IPS-NIHi11 (cell line): ENCODE measurements at places on chromosomes 12 and 14.

GRCh38 chr14:72640911-72641485 lies 252.9 kb downstream of the DPF3 start:
- no peak for DNase-seq

DNA sequence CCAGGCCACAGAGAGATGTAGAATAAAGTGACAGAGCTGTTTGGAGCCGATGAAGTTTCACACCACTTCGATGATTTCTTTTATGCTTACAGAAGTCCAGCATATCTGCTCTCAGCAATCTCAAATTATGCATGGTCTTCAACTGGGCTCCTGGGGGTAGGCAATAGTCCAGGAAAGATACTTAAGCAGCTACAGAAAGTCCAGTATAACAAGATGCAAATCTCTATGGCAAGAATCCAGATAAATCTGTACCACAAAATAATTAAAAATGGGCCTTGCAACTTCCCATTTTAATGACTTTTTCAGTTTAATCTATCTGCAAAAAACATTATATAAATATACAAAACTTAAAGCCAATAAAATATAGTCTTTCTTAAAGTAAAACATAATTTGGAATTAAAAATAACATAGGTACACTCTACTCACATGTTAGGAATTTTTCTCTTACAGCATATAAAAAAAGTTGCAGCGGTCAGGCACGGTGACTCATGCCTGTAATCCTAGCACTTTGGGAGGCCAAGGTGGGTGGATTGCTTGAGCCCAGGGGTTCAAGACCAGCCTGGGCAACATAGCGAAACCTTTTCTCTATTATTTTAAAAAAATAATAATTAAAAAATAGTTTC lies 20.5 kb upstream of the RAD51AP1 start:
- no peak for DNase-seq

DNA sequence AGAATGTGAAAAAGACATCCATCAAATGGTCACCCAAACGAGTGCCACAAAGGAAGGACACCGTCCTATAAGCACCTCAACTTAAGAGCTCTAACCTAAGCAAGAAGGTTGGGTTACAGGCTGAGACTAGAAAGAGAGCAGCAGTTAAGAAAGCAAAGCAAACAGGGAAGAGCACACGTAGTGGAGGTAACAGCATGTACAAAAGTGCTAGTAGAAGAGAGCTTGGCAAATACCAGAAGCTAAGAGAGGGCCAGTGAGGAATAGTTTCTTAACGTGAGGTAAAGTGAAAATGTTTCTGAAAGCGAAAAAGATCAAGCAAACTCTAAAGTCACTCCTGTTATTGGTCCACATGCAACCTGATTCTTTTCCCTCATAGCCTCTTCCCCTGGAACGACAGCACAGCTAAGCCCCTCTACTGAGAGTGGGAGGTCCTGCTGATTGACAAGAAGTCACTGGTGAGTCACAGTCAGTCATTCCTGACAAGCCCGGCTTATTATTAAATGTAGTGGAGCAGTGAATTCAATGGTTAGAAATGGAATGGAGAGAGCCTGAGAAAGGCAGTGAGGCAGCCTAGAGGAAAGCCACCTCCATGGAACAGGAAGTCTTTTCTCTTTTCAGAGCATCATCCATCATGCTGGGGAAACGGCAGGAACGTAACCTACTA lies 204.4 kb downstream of the SLC25A21 start:
- no peak for DNase-seq

- DNase-seq: no peak
Measured at GRCh38 chr12:46187023-46187422, 81.8 kb downstream of the SLC38A1 start.

GRCh38 chr14:96797582-96798349 lies 584 bp downstream of the VRK1 start:
- DNase-seq: peak; percentile 26

- no peak for DNase-seq
Measured at GRCh38 chr14:20684662-20685456, 499 bp downstream of the RNASE4 start.

DNA sequence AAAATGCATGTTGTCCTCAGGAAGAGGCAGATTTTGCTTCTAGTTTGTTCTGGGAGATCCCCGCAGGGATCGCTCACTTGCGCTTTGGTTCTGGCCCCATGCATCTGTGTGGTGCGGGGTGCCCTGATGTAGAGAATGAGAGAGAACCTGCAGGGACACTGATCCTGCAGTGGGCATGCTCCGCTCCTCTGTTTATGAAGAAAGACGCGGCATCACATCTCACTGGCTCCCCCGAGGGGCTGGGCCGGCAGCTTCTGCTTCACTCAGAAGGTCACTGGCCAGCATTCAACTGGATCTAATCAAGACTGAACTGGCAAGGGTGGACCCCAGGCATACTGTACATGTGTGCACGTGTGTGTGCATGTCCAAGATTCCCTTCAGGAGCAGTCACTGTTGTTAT lies 164.2 kb downstream of the CALM1 start:
- DNase-seq: no peak
